ENCODE measurements at places on chromosomes 6 and 20.
A peak's percentile ranks its signal among the peaks of the same experiment; 100 is the strongest.

- DNase-seq: no peak
Measured at GRCh38 chr6:109925075-109925474, 53.0 kb upstream of the GPR6 start.

- DNase-seq: no peak
Measured at GRCh38 chr6:121810158-121811032, 374.9 kb downstream of the GJA1 start.

GRCh38 chr6:101263596-101263995 lies 129.9 kb upstream of the GRIK2 start:
- DNase-seq: no peak

- DNase-seq: peak; percentile 25
Measured at GRCh38 chr6:108942556-108943492, 94.6 kb downstream of the ARMC2 start.

- no peak for DNase-seq
Measured at GRCh38 chr20:39266989-39267388, 304.8 kb downstream of the DHX35 start.

DNA sequence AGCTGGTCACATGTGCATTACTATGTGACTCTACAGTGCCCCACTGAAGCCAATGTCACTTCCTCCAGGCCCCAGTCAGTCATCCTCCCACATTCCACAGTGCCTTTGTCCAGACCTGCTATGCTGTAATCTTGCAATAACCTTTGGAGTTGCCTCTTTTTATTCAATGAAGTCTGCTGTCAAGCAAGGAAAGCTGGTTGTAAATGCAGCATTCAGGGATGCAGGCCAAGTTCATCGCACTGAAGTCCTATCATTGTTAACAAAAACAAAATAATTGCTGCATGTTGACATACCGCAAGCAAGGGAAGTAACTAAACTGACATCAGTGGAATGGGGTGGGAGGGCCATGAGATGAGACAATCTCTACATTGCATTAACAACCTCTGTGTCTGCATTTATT lies 131.2 kb upstream of the CDYL start:
- DNase-seq: no peak

- DNase-seq: peak; percentile 33
Measured at GRCh38 chr6:137811121-137811915, 55.7 kb upstream of the TNFAIP3 start.

- DNase-seq: no peak
Measured at GRCh38 chr6:162443101-162443500, 284.5 kb downstream of the PRKN start.

Data from stimulated activated CD4-positive, alpha-beta T cell treated with anti-CD3 and anti-CD28 coated beads, Interleukin-1b, Interleukin-23, amount 100 ng/mL, for 1 hour (primary cell).